NCI-H2081 treated with DMSO at 0.1 percent for 48 hours (cell line): ENCODE measurements at places on chromosomes 16 and 17.

GRCh38 chr16:86306811-86307513 lies 203.4 kb upstream of the FOXF1 start:
- no peak for DNase-seq

GRCh38 chr17:46942441-46943217 lies 19.7 kb downstream of the GOSR2 start:
- peak; percentile 18 for DNase-seq

DNA sequence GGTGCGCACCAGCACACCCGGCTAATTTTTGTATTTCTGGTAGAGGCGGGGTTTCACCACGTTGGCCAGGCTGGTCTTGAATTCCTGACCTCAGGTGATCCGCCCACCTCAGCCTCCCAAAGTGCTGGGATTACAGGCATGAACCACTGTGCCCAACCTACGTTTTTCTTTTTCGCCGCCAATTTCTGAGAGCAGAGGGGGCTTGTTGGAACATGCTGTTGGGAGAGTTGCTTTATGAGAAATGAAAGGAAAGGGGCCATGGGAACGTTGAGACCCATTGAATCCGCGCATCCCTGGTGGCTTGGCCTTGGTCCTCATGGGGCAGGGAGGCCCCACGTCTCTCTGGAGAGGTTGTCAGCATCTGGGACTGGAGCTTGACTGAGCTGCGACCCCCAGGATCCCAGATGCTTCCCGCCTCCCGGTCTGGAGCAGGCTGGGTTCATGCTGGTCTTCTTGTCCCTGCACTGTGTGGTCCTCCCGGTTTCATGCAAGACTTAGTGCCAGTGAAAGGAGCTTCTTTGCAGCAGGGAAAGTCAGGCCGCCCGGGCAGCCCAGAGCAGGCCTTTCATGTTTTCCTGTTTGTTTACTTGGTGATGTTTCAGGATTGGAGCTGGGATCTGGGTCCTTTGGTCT lies 22.8 kb downstream of the CRISPLD2 start:
- DNase-seq = no peak

GRCh38 chr17:46118964-46119363 lies 74.3 kb downstream of the KANSL1 start:
- DNase-seq = no peak

- DNase-seq = no peak
These were observed 96.0 kb downstream of the YPEL2 start for GRCh38 chr17:59427425-59427921.

GRCh38 chr16:57146040-57146647 lies 39.7 kb downstream of the PSME3IP1 start:
- no peak for DNase-seq

DNA sequence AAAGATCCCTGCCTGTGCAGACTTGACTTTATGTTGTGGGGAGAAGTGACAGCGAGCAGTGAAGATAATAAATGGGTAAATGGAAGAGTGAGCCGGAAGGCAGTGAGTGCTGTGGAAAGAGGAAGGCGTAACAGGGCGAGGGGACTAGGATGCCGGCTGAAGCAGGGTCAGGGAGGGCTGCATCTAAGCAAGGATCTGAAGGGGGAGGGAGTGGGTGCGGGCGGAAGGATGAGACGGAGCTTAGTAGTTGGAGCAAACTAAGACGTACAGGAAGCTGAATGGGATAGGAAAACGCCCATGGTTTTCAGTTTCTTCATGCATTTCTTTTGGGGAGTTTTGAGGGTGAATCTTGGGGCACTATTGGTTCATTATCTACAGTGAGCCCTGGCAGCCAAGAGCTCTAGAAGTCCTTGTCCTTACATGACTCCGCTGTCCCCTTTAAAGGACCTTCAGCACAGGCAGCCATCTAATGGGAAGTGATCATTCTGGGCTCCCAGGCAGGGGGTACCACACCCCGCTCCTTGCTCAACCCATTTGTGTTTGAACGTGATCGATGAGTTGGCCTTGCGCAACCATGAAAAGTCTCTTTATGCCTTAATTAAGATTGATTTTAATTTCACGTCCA lies 10.4 kb upstream of the NAT9 start:
- DNase-seq = no peak

DNA sequence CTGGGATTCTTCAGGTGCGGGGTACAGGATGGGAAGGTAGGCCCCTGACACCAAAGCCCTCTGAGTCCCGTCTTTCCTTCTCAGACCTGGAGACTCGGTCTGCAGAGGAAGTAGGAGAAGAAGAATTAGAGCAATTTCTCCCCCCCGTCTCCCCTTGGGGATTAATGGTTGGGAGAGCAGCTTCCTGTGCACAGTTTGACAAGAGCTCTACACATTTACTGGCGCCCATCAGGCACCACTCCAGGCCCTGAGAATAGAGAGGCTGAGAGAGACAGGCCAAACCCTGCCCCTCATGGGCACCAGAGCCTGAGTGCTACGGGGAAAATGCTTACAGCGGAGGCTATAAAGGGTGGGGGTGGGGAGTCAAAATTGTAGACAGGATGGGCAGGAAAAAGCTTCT lies 3.5 kb upstream of the C16orf74 start:
- no peak for DNase-seq

GRCh38 chr17:71824671-71825070 lies 296.1 kb upstream of the SOX9 start:
- no peak for DNase-seq

DNA sequence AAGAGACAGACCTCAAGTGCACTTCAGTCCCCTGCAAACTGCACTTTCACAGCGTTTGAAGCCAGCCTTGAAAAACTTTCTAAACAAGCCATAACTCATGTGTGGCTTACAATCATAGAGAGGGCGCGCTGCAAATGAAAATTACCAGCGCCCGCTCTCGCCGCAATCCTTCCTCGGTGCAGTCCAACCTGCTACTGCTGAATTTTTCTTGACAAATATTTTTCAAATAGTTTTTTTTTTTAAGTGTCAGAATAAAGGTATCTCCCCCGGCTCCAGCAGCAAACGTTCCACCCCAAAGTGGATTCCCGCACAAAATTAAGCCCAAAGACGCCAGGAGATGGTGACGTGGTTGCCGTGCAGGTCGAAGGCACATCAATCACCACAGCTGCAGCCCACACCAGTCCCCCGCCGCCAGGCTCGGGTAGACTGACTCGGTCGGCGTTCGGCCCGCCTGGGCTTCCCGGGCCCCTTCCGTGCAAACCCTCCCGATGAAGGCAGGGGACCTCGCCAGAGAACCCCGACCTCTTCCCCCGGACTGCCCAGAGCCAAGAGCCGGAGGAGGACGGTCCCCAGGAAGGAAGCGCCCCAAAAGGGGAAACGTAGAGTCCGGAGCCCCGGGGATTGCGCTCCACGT lies 630 bp downstream of the GRB2 start:
- no peak for DNase-seq

DNA sequence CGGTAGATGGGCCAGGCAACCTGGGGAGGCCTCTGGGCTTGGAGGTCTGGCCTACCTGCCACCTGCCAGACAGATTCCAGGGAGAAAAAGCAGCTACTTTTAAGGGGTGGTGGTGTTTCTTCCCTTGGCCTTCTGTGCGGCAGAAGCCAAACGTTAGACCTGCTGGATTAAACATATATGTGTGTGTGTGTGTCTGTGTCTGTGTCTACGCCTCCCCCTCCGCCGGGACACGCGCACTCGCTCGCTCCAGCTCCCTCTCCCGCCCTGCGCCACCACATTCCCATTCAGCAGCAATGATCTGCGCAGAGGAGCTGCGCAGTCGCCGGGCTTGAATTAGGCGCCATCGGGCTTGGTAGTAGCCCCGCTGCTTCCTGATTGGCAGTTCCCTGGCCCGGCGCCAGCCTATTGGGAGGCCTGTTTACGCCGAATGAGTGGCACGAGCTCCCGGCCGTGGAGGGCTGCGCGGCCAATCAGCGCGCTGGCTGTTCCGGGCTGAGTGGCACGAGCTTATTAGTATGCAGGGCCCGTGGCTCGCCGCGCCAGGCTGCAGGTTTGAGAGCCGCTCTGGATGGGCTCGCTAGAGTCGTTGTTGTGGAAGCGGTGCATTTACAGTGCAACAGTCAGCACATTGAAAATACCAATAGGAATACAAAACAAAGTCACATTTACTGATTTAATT lies at the start of gene BAHCC1:
Gene BAHCC1, plus strand, starts transcription at position 537 of the 679 bp plus-strand sequence. CDS start 4,283 bp downstream, outside the sequence.
- DNase-seq = peak; percentile 94

GRCh38 chr17:41496803-41497484 lies 7.2 kb upstream of the KRT36 start:
- no peak for DNase-seq

DNA sequence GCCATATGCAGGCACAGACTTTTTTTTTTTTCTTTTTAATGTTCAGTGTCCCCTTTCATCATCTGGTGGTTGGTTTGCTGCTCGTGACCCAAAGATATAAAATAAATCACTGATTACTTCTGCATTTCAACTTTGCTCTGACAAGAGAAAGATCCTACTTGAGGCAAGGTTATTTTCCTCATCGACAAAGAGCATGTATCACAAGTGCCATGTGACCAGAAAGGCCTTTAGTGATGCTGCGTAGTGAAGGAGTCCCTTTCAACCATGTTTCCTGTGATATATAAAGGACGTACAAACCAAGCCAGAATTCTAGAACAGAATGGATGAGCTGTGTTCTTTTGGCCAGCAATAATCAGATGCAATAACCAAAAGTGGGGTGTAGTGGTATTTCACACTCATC lies 323.4 kb upstream of the PSMD7 start:
- no peak for DNase-seq

- no peak for DNase-seq
These were observed 596 bp downstream of the SEPHS2 start for GRCh38 chr16:30445149-30445407.

DNA sequence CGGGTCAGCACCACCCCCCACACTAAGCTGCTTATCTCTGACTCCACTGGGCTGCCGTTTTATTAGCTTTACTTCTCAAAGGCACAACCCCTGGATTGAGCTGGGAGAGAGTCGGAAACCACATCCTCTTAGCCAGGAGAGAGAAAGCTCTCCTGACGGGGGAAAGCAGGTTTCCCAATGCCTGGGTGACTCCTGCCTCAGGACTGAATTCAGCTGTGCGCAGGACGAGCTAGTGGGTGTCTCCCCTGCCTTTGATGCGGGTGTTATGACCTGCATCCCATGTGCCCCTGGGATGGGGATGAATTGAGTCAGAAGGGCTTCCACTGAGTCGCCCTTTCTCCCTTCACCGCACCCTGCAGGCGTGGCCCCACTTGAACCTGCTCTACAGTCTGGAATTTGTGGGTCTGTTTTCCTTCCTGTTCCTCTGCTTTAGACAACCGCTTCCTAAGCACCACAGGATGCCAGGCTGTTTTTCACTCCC lies 819.2 kb upstream of the EEF2KMT start:
- DNase-seq = no peak
